Karpas-422 (cell line): ENCODE measurements at places on chromosomes 5 and 9. TPM values are rescaled to one million over a fixed set of nuclear protein-coding genes. Genes with fewer than 3 reads are reported as not detected.
A peak's percentile ranks its signal among the peaks of the same experiment; 100 is the strongest.

DNA sequence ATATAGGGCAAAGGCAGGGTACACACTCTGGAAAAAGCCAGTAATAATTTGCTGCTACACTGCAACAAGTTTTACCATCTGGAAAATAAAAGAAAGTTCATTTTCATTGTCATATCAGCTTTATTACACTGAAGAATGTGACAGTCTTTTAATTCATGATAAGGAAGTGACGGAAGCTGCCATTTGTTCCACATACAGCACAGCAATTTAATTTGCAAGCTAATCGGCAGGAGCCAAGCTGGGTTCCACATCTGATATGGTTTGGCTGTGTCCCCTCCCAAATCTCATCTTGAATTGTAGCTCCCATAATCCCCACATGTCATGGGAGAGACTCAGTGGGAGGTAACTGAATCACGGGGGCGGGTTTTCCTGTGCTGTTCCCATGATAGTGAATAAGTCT, 16.5 kb downstream of the PRELID2 start:
- H3K4me3 ChIP-seq = no peak overlapping the region
- no peaks in the 10 kb centered on the region for H3K4me1 ChIP-seq
- H3K36me3 ChIP-seq = no peaks in the 10 kb centered on the region
- H3K27me3 ChIP-seq = no peaks in the 10 kb centered on the region
- H3K27ac ChIP-seq = no peak overlapping the region
- no peak for DNase-seq

- H3K36me3 ChIP-seq = peaks cover 28% of the 10 kb centered on the region
- H3K4me3 ChIP-seq = peak overlapping the region; percentile 98
- peak overlapping the region; percentile 79 for H3K27ac ChIP-seq
- H3K4me1 ChIP-seq = peaks cover 39% of the 10 kb centered on the region
These were observed 971 bp downstream of the PHYKPL start for GRCh38 chr5:178231539-178232123.

GRCh38 chr5:36373527-36374086, 71.9 kb upstream of the RANBP3L start:
- no peak overlapping the region for H3K4me3 ChIP-seq
- no peak overlapping the region for H3K27ac ChIP-seq
- H3K4me1 ChIP-seq = no peaks in the 10 kb centered on the region

GRCh38 chr5:180347702-180348101, 5.4 kb downstream of the GFPT2 start:
- no peak overlapping the region for H3K27ac ChIP-seq
- DNase-seq = no peak
- no peaks in the 10 kb centered on the region for H3K36me3 ChIP-seq
- H3K4me1 ChIP-seq = no peaks in the 10 kb centered on the region
- H3K4me3 ChIP-seq = no peak overlapping the region
- no peaks in the 10 kb centered on the region for H3K27me3 ChIP-seq

OR1Q1 gene
- not detected in 2 replicates for total RNA-seq

PCDHB4 gene
- not detected in 2 replicates for total RNA-seq

SAXO1 gene
- total RNA-seq = not detected in 2 replicates

DMRT2 gene
- total RNA-seq = not detected in 2 replicates

PCA3 gene
- 0.19 TPM in 1 of 2 replicates, not detected in the other for total RNA-seq
